ENCODE measurements at places on chromosomes 13 and 19.

DNA sequence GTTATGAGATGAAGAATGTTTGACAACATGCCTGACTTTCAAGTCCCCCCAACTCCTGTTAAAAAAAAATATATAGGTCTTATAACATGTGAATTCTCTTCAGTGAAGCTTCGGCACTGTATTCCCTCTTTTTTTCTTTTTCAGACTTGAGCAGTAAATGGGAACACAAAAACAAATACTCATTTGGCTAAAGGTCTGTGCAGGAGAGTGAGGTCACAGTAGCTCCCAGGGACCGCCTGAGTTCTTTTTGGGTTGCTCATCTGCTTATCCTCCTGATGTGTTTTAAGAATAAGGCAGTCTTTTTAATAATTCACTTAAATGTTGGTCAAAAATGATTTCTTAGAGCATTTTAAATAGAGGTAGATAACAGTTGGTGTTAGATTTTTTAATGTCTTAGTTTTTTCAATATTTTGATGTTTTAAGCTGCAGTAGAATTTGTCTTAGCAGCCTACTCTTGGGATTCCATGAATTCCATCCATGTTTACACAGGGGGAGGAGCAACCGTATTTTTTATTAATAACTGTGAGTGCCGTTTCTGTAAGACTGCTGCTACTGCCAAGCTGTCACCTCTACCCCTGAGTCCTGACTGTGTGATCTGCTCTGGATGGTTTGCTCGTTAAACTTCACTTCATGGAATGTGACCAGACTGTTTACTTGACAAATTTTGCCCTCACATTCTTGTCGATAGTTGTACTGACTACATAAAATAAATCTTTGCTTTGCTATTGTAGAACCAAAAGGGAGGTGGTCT is 14.9 kb downstream of the HNRNPM start:
- DNase-seq = peak; percentile 84

DNA sequence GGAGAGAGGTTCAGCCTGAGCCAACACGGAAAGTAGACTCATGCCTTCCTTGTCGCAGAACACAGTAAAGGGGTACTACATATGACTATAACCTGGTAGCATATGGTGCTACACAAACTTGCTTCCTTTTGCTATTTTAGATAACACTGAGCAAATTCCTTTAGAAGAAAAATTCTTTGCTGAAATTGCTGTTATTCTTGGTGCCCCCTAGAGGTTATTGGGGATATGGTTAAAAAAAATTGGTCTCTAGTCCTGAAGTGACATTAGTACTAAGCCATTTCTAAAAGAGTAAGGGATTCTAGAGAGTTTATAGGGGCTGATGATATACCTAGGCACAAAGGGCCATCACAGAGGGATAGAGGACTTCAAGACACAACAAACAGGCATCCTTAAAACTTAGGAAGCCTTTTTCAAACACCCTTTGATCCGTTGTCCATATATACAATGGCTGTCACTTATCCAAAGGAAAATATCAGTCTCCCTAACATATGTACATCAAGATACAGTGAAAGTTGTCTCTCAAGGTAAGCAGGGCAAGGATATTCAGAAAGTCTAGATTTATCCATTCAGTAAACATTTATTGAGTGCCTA is 13.9 kb upstream of the HS6ST3 start:
- peak; percentile 45 for DNase-seq

GRCh38 chr19:51242881-51243630 is 7.8 kb upstream of the SIGLECL1 start:
- no peak for DNase-seq

GRCh38 chr19:31351855-31352195 is 2.6 kb upstream of the TSHZ3 start:
- DNase-seq = no peak

GRCh38 chr13:94435604-94436226 is 43.8 kb downstream of the DCT start:
- peak; percentile 61 for DNase-seq

- DNase-seq = no peak
These were observed 297.1 kb downstream of the KLF12 start for GRCh38 chr13:73837147-73837546.

DNA sequence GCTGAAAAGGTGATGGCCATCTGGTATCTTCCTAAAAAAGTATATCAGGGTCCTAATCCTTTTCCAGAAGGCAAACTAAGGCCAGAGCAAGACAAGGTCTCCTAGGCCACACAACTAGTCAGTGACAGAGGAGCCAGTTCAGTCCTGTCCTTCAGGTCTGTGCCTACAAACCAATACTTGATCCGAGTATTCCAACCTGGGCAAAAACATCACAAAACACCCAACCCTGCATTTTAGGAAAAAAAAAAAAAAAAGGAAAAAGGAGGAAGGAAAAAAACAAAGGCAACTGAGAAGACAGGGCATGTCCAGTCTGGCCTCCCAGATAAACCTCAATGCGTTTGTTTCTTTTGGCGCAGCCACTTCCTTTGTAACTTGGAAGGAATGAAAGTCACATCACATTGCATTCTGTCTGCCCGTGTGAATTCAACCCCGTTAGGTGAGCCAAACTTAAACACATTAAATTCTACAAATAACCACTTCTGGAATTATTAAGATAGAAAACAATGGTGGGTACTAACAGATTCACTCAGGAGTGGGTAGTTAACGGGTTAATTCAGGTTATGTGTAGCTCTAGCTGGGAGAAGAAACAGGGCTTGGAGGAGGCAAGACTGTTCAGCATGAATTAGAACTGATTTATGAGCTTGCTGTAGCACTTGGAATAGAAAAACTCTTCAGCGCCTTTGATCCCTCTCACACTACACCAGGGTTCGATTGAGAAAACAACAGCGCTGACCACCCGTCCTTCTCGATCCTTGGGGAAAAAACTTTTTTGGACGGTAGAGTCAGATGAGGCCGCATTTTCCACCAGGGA is 43.0 kb upstream of the HNRNPA1L2 start:
- DNase-seq = peak; percentile 29

GRCh38 chr13:71871176-71871754 is 4.3 kb upstream of the DACH1 start:
- DNase-seq = no peak

DNA sequence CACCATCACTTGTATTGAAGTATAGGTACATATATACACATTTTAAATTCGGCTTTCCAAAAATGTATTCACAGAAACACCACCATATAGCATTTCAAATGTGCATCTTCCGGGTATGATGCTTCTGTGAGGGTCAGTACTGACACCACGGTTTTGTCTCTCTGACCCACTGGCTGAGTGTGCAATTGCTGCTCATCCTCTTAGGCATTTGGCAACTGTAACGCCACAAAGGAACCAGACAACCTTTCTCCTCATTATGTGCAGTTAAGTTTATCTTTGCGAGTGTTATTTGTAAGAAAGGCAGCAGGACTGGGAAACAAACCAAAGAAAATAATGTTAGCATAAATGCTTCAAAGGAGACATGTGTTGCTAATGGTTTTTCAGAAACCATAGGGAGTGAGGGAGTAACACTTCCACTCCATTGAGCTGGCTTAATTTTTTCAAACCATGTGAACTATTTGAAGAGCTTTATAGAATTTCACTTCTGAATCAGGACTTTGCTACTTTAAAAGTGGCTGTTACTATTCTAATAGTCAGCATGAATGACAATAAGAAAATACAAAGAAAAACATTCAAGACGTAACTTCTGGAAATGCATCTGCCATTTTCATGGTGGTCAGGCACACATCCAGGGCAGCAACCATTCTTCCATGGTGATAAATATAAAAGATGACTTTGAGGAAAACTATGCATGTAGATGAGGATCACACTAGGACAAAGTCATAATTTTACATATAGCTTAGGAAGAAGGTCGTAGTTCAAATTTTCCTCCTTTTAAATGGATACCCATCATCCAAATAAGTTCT is 423.3 kb downstream of the MZT1 start:
- no peak for DNase-seq

DNA sequence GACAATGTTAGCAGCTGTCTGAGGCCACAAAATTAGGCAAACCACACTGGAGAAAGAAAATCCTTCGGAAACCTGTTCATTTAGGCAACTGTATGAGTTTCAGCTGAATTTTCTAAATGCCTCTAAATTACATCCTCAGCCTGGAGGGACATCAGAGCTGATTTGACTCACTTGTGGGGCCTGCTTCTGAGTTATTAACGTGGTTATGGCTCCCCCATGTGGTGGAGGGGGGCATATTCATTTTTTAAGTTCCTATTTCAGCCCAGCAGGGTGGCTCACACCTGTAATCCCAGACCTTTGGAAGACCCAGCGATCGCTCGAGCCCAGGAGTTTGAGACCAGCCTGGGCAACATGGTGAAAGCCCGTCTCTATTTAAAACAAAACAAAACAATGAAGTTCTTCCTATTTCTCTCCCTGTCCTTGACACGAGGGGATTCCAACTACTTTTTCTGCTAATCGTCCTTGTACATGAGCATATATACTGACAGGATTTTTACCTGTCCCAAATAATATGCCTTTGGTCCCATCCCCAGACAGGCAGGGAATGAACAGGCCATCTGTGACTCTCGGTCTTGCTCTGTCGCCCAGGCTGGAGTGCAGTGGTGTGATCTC is 31.5 kb upstream of the HIF3A start:
- peak; percentile 87 for DNase-seq

GRCh38 chr13:79522583-79522982 is 41.6 kb downstream of the NDFIP2 start:
- peak; percentile 7 for DNase-seq

DNA sequence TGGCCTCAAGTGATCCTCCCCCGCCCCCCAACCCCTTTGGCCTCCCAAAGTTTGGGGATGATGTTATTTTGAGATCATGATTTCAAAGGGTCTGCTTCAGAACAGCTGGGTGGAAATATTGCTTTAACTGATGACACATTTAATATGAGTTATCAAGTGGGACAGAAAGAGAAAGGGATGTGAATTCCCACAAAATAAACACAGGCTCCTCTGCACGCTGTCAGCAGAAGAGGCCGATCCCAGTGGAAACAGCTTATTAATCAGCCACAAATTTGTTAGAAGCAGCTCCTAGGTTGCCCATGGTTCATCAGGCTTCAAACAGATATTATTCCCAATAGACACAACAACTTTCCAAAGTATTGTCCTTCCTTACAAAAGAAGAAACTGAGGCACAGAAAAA is 4.7 kb downstream of the DCLK1 start:
- no peak for DNase-seq

- DNase-seq = peak; percentile 50
These were observed 8.0 kb downstream of the C19orf25 start for GRCh38 chr19:1471010-1471514.

GRCh38 chr13:80605011-80605410 is 264.1 kb upstream of the SPRY2 start:
- no peak for DNase-seq

GRCh38 chr19:49506575-49507105 is 5.8 kb upstream of the FCGRT start:
- DNase-seq = peak; percentile 66

- DNase-seq = no peak
These were observed 102.6 kb upstream of the RNF113B start for GRCh38 chr13:98279473-98280175.

DNA sequence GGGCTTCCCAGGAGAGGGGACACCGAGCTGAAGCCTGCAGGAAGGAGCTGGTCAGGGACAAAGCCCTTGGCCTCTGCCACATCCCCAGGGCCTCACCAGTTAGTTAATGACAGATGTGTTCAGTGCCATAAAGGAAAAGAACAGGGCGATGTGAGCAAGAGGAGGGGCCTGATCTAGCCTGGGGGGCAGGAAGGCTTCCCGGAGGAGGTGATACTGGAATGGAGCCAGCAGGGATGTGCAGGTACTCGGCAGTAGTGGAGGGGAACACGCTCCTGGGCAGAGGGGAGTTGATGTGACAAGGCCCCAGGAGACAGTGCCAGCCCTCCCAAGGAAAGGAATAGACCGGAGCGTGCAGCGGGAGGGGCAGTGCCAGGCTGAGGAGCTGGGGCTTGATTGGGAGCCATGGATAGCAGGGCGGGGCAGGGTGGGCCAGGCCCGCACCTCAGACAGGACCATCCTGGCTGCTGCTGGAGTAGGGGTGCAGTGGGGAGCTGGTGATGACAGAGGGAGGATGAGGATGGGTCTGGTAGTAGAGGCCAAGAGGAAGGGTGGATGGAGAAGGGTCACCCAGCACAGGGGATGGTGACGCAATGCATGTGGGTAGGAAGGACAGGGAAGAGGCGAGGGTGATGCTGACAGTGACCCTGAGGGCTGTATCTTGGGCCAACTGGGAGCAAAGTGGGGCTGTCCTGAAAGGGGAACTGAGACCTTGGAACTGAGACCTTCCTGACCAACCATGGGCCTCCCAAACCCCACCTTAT is 4.1 kb downstream of the C19orf33 start:
- DNase-seq = no peak

GRCh38 chr13:93670866-93671265 is 444.3 kb downstream of the GPC6 start:
- no peak for DNase-seq

DNA sequence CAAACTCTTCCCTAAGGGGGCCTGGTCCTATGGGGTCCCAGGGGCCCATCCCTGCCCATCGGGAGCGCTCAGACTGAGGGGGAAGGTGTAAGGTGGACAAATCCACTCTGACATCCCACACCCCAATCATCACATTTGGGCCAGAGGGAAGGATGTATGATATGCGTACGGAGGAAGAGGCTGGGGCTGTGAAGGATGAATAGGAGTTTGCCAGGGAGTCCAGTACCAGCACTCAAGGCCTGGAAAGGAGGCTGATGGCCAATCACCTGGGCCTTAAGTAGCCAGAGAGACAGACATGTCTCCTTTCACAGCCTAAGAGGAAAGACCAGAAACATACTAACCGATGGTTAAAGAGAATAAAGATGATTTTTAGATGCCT is 14.9 kb downstream of the TJP3 start:
- DNase-seq = no peak

DNA sequence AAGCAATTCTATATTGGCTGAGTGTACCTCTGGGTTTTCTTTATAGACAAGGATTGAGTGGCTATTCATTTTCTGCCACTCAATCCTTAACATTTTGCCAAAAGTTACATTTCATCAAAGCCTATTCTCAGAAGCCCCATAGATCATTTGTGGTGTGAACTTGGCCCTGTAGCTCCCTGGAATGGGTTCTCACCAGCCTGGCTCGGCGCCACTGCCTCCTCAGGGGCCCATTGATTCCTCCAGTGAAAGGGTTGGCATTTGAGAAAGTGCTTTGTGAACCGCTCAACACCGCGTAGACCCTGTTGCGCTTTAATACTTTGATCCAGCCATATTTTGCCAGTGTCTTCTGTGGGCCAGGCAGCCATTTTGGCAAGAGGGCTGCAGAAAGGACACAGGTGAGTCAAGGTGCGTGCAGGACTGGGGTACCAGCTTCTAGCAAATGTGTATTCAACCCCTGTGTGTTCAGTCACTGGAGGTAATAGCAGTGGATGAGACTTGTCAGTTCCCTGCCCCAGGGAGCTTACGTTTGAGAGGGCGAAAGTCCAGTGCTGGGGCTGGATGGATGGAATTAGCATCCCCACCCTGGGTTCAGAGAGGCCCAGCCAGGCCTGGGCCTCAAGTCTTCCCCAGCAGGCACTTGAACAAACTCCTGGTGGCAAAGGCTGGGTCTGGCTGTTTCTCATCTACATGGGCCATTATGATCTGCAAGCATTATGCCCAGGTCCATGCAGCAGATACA is 3.8 kb downstream of the RAB8A start:
- DNase-seq = no peak

DNA sequence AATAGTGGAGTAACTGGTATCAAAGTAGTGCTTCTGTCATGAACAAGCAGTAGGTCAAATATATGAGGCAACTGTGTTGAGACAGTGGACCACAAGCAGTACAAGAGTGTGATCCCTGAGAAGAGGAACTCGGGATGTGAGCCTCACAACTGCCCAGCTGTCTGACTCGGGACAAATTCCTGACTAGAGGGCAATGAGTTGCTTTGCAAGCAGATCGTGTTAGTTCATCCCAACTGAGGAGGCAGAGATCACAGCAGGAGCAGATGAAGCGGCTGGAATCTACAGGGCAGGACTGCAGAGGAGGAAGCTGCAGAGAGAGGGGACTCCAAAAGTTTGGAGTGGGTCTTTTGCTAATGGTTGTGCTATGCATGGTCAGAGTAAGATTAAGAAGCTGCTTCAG is 741.1 kb downstream of the DIAPH3 start:
- peak; percentile 13 for DNase-seq

All from AG20443 (cell line).